ENCODE measurements at places on chromosomes 7 and 10.

DNA sequence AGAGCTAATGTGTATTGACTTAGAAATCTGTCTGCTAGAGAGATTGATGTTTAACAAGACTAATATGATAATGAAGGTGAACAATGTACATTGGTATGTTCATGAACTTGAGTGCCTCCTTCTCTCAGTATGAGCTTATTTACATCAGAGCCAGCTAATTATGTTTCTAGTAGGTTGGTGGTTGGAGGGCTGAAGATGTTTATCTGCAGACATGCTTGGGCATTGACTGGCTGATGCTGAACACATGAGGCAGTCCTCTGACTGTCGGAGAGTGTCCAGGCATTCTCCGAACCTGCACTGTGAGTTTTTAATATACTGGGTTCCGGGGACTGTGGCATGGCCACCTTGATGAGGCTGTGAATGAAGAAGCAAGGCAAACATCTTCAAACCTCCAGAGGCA is 47.5 kb downstream of the BMPER start:
- no peak for DNase-seq

DNA sequence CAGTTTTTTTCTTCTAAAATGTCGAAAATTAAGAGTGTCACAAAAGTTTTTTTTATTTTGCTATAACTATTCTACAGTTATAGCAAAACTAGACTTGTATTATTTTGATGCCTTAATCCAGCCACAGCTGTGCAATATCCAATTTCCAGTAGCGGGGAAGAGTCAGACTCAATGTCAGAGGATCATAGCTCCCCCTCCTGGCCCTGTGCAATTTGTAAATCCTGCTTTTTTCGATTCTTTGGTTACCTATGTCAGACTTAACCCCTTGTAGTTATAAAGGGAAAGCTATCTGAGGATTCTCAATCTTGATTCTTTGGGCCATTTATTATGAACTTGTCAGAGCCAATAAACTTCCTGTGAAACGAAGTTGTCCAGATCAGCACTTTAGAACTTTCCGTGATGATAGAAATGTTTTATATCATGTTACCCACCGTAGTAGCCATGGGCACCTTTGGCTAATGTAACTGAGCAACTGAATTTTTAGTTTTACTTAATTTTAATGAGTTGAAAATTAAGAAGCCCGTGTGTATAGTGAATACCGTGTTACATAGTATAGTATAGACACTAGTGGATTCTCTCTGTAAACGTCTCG is 87.7 kb upstream of the PRKCQ start:
- DNase-seq = no peak

DNA sequence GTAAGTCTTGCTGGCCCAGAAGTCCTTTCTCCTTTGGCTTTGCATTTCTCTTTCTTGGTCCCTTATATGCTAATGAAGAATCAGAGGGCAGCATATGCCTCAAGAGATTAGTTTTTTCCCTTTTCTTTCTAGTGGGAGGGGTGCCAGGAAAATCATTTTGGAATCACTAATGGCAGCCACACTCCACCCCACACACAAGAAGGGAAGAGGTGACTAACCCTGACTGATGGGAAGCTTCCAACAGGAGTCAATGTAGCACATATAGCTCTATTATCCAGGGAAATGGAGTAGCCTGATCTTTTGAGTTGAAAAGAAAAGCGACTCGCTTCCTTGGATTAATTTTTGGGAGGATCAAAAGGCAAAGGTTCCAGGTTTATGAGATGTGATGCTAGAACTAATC is 225.3 kb downstream of the KIF20B start:
- DNase-seq = no peak

GRCh38 chr7:106551936-106552335 is 109.0 kb downstream of the CCDC71L start:
- no peak for DNase-seq

- DNase-seq = no peak
Measured at GRCh38 chr7:50348469-50349162, 44.1 kb downstream of the IKZF1 start.

GRCh38 chr10:51079331-51079730 is 5.0 kb downstream of the PRKG1 start:
- DNase-seq = no peak

- DNase-seq = no peak
Measured at GRCh38 chr7:137695942-137696341, 150.8 kb downstream of the DGKI start.

GRCh38 chr7:131365838-131366237 is 38.2 kb downstream of the MKLN1 start:
- no peak for DNase-seq

DNA sequence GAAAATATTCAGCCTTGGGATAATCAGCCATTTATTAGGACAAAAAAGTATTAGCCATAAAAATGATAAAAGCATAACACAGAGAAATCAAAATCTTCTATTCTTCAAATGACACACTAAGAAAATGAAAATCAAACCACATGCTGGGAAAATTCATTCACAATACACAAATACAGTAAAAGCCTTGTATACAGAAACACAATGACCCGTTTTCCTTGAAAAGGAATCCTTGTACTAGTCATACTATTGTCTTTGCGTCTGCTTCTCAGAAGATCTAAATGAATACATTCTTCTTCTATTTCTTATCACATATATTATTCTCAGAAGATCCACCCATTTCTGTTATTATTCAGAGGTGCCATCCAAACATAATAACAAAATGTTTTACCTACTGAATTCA is 749.1 kb downstream of the CNTNAP2 start:
- no peak for DNase-seq

DNA sequence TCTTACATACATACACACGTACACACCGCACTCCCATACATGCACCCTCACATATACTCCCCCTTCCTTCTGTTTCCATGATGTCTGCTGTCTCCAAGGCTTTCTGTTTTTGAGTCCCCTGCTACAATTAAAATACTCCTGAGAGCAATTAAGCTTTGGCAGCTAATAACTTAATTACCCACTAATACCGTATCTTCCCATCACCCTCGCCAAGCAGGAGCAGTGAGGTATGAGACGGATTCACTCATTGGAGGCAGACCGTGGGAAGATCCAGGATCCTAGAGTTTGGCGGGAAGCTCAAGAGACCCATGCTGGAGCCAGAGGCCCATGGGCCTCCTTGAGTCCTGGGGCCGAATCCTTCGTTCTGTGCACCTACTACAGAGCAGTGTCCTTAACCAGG is 1.7 kb upstream of the CALN1 start:
- DNase-seq = no peak

DNA sequence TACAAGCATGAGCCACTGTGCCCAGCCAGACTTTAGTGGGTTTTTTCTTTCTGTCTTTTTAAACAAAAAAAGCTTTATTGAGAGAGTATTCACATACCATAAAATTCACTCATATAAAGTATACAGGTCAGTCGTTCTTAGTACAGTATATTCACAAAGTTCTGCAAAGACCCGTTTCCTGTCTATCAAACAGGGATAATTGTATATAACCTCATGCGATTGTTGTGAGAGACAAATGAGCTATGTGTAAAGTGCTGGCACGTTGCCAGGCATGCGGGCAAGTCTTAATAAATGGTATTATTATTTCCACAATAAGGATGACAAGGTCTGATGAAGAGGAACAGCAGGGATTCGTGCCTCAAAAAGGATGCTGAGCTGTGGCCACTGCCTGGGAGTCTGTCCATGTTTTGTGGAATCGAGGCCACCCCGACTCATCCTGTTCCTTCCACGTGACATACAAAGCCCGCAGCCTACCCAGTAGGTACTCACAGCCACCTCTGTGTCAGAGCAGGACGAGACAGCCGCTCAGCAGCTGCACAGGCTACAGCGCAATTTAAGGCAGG is 51.6 kb downstream of the SMKR1 start:
- DNase-seq = peak; percentile 9

DNA sequence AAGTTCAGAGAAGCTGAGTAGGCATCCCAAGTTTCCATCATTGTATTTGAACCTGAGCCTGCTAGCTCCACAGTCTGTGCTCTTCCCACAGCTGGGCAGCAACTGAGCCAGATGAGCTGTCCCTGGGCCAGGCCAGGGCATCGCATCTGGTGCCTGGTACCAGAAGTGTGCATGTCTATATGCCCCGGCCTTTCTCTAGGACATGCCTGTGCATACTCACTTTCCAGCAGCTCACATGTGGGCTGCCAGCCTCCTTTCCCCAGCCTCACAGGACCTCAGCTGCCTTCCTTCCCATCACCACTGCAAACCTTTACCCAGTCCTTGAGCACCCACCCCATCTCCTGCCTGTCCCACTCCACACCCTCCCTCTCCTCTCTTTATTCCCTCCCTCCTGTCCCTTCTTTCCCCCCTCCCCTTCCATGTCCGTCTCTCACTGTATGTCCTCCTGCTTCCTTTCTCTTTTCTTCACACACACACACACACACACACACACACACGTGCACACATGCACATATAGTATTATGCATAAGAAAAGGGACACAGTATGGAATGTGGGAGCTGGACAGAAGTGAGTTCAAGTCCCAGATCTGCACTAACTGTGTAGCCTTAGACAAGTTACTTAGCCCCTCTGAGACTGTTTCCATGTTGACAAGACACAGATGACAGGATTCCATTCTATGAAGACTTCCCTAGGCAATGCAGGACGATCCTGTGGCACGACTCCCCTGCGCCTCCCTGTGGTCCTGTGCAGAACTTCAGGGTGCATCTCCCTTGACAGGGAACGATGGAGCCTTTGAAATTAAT is 10.9 kb downstream of the CDHR1 start:
- DNase-seq = peak; percentile 32

DNA sequence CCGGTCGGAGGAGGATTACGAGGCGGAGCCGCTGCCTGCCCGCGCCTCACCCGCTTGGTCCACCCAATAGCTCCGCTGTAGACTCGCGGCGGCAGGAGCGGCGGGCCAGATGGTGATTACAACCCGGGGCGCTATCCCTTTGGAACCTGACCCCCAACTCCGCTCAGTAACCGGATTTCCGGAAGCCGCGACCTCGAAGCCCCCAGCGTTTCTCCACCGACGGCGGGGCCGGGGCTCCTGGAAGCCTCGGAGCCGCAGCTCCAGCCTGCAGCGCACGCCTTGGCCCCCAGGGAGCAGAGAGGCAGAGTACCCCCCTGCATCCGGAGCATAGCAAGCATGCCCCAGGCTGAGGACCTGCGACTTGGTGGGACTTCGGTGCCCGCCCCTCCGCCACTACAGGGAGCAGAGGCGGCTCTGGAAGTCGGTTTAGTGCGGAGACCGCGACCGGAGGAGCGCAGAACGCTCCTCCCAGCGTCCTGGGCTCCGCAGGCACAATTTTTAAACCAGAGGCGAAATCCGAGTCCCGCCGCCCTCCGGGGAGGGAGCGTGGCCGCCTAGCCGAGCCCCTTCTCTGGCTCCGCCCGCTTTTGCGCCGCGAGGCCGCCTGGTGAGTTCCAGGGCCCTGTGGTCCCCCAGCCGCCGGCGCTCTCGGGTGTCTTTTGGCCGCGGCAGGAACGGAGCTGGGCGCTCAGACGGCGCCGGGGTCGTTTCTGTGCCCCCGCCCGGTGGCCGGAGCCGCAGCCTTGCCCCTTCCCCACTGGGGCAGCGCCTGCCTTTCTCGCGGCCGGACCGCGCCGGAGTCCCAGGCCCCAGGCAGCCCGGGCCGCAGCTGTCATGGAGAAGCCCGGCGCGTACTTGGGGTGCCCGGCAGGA is 28.2 kb upstream of the BMS1 start:
- DNase-seq = no peak

DNA sequence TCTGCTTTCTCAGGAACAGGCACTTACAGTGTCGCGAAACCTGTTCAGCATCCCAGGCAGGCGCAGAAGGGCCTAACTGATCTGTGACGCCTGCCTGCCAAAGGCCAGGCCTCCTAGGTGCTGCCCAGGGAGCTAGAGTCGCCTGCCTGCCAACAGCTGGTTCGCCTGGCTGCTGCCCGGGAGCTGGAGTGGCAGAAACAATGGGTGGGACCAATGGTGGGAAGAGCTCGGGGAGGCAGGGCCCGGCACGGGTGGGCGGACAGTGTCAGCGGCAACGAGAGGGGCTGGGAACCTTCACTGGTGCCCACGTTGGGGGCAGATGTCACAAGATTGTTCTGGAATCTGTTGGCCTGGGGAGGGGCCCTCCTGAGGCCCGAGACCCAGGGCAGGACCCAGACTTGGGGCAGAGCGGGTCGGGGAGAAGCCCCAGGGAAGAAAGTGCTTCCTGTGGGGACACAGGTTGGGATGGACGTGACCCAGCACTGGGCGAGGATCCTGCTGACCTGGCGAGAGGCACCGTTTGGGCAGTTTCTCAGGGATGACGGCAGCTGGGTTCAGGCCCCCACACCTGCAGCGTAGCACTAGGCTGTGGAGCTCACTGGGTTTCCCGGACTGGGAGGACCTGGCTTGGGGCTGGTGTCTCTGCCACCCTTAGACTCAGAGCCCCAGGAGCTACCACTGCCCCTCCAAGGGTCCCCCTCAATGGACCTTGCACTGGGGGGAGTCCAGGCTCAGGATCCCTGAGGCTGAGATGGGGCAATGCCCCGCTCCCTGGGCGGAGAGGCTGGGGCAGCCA is 181.8 kb downstream of the ELFN1 start:
- DNase-seq = no peak

DNA sequence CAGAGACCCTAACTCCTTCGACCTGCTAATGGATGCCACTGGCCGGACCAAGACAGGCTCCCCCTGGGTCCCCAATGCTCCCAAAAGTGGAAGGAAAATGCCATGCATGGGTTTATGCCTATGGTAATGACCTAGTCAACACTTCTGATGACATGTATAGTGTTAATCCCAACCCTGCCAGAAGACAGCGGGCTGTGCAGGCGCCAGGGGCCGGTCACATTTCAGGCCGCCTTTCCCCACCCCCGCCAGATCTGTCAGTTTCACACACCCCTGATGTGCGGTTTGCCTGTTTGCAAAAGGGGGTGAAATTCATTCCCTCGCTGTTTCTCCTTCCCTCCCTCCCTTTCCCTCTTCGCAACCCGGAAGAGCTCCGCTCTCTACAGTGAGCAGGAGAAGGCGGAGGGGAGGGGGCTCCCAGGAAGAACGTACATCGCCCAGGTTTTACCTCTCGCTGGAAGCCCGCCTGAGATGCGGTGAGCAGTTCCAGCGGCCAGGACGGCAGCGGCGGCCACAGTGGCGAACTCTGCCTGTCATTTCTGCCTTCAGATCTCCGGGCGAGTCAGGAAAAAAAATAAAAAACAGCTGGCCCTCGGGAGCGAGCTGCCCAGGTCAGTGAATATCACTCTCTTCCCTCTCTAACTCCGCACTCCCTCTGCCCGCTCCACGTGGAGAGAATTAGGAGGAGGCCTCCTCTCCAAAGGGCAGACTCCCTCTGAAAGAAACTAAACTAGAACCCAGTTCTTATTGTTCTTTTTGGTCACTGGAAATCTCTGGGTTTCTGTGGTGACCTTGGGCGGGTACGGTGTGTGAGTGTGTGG is 9.4 kb upstream of the GATA3 start:
- no peak for DNase-seq
